Putamen (tissue), 1 donor: ENCODE measurements at places on chromosomes 7 and 10.

DNA sequence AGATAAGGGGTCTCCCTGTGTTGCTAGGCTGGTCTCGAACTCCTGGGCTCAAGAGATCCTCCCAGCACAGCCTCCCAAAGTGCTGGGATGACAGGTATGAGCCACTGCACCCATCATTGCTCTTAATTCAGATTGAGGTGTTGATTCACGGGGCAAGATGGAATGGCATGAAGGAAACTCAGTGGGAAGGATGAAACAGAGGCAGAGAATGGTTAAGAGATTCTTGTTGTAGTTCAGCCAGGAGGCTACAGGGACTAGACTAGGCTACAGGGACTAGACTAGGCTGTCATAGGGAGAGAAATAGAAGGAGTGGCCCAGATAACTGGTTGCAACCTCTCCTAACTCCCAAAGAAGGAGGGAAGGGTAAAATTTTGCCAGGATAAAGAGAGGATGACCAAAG is 48.0 kb downstream of the THNSL1 start:
- DNase-seq, result no peak

- DNase-seq, result no peak
These were observed 17.5 kb downstream of the VPS50 start for GRCh38 chr7:93249491-93250148.

GRCh38 chr10:22733992-22734391 is 19.6 kb upstream of the PIP4K2A start:
- DNase-seq, result no peak

DNA sequence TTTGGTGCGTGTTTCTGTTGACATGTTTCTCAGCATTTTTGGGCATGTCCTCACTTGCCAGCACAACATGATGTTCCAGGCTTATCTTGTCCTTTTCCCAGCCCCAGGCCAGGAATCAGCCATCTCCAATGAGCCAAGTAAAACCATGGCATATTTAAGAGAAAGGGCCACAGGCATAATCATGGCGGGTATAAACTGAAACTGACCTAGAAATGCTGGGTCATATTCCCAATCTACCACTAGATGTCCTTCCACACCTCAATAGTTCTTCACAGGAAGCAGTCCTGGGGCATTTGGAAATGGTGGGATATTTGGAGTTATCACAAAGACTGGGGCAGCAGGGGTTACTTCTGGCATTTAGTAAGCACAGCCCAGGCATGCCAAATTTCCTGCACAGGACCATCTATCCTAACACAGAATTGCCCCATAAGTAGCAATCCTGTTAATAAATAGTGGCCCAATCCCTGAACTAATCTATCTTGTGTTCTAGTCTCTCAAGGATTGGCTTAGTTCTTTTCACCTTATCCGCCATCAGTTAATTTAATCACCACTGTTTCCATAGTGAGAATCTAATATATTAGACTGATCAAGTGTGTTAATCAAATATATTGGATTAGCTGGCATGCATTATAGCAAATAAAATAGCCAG is 101.6 kb downstream of the NPSR1 start:
- DNase-seq, result peak; percentile 23

- DNase-seq, result no peak
These were observed 39.2 kb downstream of the CDC123 start for GRCh38 chr10:12235116-12235694.

GRCh38 chr7:95545007-95545615 is 51.2 kb downstream of the PDK4 start:
- DNase-seq, result peak; percentile 73
